Stimulated activated CD8-positive, alpha-beta memory T cell treated with anti-CD3 and anti-CD28 coated beads, Interleukin-7, amount 100 ng/mL, for 4 hours (primary cell): ENCODE measurements at places on chromosomes 13 and 19.

DNA sequence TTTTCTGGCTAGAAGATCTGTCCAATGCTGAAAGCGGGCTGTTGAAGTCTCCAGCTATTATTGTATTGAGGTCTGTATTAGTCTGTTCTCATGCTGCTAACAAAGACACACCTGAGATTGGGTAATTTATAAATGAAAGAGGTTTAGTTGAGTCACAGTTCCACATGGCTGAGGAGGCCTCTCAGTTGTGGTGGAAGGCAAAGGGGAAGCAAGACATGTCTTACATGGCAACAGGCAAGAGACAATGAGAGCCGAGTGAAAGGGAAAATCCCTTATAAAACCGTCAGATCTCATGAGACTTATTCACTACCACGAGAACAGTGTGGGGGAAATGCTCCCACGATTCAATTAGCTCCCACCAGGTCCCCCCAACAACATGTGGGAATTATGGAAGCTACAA, 980.4 kb downstream of the SLITRK5 start:
- DNase-seq, result no peak

GRCh38 chr13:33711436-33711835, 106.5 kb upstream of the RFC3 start:
- DNase-seq, result no peak

- DNase-seq, result no peak
Measured at GRCh38 chr13:114068656-114069318, 63.6 kb downstream of the RASA3 start.

DNA sequence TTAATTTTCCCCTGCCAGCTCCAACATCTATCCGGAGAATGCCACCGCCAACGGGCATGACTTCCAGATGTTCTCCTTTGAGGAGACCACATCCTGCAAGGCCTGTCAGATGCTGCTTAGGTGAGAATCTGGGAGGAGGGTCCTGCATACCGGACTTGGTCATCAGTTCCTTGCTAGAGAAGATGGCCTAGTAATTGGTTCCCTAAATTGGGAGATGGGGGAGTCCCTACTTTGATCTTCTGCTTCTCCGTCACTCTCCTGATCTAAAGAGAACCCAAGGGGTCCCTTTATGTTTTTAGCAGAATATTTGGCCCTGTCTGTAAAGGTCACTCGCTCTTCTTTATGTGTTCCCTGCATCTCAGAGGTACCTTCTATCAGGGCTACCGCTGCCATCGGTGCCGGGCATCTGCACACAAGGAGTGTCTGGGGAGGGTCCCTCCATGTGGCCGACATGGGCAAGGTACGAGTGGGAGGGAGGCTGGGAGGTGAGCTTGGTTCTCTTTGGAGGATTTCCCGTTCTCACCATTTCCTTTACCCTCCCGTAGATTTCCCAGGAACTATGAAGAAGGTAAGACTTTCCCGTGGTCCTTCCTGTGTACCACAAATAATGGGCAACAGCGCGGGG, 54.1 kb upstream of the ADGRE1 start:
- DNase-seq, result no peak

DNA sequence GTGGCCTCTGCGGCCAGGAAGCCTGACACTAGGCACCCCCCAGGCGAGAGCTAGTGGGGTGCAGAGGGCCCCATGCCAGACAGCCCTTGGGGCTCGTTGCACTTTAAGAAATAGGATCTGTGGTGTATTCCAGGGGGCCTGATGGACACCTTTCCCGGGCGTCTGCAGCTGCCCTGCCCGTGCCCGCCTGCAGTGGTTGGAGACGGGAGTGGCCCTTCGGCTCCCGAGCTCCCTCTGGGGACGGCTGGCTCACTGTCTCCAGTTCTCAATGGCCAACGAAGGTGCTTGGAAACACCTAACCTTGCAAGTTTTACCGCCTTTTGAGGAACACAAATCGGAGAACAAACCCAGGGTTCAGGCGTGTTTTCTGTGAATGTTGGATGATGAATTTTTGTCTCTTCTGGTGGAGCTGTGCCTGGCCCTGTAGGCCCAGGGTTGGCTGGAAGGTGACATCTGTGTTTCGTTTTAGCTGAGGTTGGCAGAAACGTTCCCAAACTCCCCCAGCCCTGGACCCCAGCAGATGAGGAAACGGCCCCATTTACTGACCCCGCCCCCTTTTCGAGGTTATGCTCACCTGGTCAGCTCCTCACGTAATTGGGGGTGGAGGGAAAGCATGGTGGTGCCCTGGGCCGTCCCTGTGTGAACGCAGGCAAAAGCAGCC, 17.4 kb upstream of the NPAS1 start:
- DNase-seq, result no peak
